ENCODE measurements at places on chromosomes 3 and 15.

GRCh38 chr3:112550859-112551258, 10.9 kb downstream of the ATG3 start:
- no peak for DNase-seq

DNA sequence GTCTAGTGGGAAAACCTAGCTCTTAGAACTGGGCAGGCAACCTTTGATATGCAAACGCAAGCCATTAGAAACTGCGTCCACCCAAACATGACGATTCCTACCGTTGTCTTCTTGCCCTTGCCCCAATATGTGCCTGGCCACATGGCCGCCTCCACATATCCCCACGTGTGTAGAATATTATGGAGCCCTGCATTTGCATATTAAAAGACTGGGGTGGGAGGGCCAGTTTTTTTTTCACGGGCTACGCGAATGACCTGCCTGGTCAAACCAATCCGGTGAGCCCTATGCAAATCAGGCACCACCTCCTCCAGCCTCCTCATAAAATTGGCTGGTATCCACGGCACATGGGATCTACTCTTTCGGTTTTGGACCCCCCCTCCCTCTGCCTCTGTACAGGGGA, 381.0 kb upstream of the RGMA start:
- DNase-seq = no peak

DNA sequence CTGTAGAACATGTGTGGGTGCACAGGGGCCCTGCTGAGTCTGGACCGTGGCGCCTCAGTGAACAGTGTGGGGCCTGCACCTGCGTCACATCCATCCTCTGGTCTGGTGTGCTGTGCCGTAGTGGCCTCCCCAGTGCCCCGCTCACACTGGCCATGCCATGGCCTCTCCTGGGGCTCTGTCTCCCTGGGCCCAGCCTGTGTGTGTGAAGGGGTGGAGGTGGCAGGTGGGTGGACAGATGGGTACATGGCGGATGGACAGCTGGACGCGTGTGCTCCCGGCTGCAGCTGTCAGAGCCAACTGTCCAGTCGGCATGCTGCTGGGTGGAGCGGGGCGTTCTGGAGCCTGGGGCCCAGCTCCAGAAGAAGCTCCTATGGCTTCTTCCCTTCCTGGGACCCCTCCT, 17.8 kb downstream of the PLXNA1 start:
- no peak for DNase-seq

GRCh38 chr3:174223042-174223441, 636.1 kb upstream of the NAALADL2 start:
- no peak for DNase-seq

- DNase-seq = no peak
Observed at GRCh38 chr15:48569591-48570302, 75.8 kb downstream of the FBN1 start.

DNA sequence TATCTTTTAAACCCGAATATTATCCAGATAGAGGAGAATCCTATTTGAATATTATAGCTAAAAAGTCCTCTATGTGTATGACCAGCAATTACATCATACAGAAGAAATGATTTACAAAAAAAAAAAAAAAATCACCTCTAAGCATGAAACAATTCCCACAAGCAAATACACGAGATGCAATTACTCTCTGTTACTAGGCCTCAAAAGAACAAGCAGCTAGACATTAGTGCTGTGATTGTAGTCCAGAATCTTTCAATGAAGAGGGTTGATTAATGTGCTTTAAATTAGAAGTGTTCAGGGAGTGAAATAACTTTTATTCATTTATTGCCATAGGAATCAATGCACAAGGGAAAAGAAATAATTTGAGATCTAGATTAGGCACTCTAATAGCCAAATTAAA, 1379.5 kb upstream of the GBE1 start:
- DNase-seq = no peak

GRCh38 chr3:23550402-23550801, 255.4 kb upstream of the UBE2E1 start:
- peak; percentile 17 for DNase-seq

DNA sequence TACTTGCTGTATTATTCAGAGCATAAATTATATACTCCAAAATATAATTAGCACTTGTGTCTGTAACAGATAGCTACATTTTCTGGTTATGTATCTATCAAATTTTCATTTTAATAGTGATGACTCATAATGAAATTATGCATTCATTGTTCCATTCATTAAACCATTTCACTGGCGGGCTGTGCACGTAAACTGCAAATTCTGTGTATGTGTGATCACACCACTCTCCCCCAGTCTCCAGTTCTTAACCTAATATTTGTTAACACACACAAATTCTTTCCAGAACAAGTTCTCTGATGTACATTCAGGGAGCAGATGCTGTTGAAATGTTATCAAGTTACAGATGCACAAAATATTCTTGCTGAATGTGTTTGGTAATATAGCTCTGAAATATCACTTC, 3.8 kb upstream of the KCNMB2 start:
- no peak for DNase-seq

- no peak for DNase-seq
Observed at GRCh38 chr3:139261754-139262586, 81.8 kb upstream of the MRPS22 start.

- DNase-seq = no peak
Observed at GRCh38 chr15:35557544-35557943, 11.6 kb upstream of the DPH6 start.

DNA sequence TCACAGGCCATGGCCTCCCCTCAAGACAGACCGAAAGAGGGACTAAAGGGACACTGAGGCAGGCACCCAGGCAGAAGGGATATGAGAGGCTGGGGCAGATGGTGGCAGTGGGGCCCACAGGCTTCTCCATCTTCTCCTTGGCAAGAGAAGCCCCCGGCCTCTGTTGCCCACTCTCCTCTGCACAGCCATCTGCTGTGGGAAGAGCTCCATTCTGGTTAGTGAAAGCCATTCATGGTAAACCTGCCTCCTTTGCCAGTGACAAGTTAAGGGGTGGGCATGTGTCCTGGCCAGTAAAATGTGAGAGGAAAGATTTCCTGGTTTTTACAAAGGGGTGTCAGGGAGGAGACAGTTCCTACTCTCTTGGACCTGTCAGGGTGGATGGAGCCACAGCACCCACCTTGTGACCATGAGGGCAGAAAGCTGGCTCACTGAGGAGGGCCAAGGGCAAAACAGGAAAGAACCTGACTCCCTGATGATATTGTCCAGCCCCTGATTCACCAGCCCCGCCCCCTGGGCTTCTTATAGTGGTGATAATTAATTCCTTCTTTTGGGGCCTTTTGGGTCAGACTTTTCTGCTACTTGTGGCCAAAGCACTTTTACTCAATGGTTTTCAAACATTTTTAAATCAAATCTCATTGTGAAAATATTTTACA, 130.4 kb upstream of the SMAD3 start:
- DNase-seq = no peak

GRCh38 chr3:170383567-170383966, 26.1 kb downstream of the SKIL start:
- DNase-seq = no peak

DNA sequence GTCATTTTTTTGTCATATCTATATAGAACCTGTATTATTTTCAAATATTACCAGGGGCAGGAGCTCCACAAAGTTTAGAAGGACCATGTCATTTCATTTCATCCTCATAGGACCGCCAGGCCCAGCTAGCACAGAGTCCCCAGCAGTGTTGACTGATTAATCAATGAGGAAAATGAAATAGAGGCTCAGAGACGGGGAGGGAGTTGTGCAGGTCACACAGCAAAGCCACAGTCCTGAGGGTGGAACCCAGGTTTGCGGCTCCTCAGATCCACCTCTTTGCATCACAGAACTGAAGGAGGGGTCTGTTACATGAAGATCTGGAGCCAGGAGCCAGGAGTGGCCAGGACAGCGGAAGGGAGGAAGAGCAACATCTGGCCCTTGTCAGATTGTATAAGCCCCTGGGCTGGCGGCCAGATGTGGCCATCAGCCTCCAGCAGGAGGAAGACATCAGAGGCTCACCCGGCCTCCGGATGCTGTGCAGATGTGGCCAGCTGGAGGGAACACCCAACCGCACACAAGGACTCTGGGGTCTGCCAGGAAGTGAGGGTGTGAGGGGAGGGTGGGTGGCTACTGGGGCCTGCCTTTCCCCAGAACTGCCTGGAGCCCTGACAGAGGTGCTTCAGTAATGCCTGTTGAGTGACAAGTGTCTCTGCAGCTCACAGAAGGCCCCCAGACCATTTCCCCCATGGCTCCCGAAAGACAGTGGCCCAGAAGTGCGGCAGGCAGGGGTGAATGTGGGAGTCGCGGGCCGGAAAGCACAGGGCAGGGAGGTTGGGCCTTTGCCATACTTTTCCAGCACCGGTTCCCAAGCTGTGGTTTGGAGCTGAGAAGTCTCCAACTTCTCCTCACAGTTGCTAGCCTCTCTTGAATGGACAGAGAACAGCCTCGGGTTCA, 21.3 kb downstream of the EFCC1 start:
- DNase-seq = no peak

- DNase-seq = no peak
Observed at GRCh38 chr3:157369727-157370421, 66.8 kb upstream of the PTX3 start.

DNA sequence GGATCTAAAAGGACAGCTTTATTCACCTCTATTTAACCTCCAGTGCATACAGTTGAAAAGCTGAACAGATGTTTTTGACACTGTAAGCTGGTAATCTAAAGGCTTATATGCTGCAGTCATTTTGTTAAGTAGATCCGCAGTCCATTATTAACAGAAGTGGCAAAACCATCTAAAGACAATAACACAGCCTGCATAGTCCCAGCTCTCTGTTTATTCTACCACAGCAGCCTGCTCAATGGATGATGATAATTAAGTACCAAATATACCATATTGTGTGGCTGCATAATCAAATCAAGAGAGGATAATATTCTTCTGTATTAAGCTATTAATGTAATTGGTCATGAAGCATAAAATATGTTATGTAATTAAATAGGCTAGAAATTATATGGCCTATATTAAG, 207.1 kb downstream of the MEIS2 start:
- no peak for DNase-seq

GRCh38 chr3:140545756-140546155, 132.1 kb upstream of the TRIM42 start:
- no peak for DNase-seq

DNA sequence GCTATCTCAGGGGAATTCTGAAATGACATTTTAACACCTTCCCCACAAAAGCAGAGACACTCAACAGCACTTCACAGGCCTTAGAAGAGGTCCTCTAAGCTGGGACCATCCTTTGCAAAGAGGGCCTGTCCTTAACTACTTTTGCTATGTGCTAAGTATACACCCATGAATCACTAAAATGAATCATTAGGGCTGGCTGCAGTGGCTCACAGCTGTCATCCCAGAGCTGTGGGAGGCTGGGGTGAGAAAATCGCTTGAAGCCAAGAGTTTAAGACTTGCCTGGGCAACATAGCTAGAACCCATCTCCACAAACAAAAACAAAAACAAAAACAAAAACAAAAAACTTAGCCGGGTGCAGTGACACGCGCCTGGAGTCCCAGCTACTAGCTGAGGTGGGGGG, 53.9 kb upstream of the MELTF start:
- no peak for DNase-seq

- no peak for DNase-seq
Observed at GRCh38 chr15:69652751-69653305, 200.2 kb downstream of the RPLP1 start.

DNA sequence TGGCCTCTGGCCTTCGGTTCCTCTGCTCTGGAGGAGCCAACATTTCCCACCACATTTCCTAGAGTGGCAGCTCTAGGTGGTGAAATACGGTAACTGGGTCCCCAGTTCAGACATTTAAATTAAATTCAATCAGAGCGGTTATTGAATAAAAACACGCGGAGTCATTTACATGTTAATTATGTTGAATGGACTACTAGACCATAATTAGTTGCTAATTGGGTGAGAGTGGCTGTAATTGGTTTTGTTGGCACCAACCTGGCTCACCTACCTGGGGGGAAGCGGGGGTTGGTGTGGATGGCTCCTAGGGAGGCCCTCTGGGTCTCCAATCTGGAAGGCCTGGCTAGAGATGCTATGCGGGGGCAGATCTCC, 12.7 kb downstream of the SEMA3F start:
- no peak for DNase-seq

DNA sequence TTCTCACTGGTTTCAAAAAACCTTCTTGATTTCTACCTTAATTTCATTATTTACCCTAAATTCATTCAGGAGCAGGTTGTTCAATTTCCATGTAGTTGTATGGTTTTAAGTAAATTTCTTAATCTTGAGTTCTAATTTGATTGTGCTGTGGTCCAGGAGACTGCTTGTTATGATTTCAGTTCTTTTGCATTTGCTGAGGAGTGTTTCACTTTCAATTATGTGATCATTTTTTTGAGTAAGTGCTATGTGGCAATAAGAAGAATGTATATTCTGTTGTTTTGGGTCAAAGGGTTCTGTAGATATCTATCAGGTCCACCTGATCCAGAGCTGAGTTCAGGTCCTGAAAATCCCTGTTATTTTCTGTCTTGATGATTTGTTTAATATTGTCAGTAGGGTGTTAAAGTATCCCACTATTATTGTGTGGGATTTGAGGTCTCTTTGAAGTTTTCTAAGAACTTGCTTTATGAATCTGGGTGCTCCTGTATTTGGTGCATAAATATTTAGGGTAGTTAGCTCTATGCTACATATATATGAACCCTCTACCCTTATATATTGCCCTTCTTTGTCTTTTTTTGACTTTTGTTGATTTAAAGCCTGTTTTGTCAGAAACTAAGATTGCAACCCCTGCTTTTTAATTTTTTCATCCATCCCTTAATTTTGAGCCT, 158.4 kb upstream of the TPRG1 start:
- DNase-seq = no peak

DNA sequence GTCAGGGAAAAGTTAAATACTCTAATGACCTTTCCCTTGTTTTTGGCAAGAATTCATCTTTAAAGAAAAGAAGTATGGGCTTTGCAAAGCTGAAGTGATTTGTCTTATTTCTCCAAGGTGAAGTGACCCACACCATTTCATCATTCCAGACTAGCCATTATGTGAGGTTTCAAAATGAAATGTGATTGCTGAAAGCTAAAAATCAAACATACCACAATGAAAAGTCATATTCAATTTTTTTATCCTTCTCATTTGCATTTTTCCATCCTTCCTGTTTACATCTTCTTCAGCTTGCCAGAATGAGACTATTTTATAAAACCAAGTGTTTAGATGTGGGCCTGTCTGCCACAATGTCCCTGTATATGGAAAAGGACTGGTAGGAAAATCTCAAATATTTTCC, 142.3 kb upstream of the STRIT1 start:
- DNase-seq = no peak

GRCh38 chr15:67813104-67813634, 12.1 kb upstream of the SKOR1 start:
- no peak for DNase-seq

GRCh38 chr15:82397817-82398216, 31.8 kb upstream of the GOLGA6L9 start:
- no peak for DNase-seq

DNA sequence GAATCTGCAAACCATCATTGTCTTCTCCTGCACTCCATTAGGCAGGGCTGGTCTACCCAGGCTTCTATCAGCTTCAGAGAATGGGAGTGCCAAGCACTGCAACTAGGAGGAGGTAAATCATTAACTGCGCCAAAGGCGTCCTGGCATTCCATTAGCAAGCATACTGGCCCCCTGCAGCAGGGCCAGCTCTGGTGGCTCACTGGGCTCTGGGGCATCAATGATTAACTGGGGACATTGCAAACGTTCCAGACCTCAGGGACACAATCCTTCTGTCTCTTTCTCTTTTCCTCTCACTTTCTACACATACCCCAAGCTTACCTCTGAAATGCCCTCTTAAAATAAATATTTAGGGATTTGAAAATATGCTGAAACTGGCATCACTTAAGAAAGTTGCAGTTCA, 129.0 kb downstream of the MYLK start:
- DNase-seq = no peak

- peak; percentile 93 for DNase-seq
Observed at GRCh38 chr15:90934949-90935751, at the start of gene UNC45A. UNC45A (plus strand) TSS chr15:90935285; CDS start chr15:90935325, 40 bp downstream.

- no peak for DNase-seq
Observed at GRCh38 chr3:33318710-33319380, 41.6 kb downstream of the FBXL2 start.
